Bronchial epithelial cell (primary cell): ENCODE measurements at places on chromosomes 1 and 21.
A peak's percentile ranks its signal among the peaks of the same experiment; 100 is the strongest.

DNA sequence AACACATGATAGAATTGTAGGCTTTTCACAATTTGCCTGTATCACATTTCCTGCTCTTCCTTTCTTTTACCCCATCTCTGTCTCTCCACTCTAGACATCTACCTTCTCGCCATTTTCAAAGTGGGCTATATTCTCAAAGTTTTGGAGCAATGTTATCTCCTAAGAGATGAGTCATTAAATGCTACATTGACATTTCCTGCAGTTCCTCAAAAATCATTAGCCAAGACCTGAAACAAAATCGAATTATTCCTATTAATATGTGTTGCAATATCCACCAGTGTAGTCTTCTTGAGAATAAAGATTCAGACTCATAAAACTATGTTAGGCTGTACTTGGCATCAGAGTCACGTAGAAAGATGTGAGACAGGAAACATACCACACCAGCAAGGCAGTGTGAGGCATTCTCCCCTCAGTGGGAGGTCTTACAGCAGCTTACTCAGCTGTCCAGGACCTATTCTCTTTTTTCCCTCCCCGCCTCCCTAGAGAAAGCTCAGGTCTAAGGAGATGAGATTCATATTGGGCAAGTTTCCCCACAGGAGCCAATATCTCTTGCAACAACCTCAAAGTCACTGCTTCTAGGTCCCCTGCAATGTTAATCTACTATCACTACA, 38.8 kb downstream of the FRRS1 start:
- no peak for DNase-seq

GRCh38 chr1:51157395-51157794, 55.4 kb downstream of the C1orf185 start:
- no peak for DNase-seq

DNA sequence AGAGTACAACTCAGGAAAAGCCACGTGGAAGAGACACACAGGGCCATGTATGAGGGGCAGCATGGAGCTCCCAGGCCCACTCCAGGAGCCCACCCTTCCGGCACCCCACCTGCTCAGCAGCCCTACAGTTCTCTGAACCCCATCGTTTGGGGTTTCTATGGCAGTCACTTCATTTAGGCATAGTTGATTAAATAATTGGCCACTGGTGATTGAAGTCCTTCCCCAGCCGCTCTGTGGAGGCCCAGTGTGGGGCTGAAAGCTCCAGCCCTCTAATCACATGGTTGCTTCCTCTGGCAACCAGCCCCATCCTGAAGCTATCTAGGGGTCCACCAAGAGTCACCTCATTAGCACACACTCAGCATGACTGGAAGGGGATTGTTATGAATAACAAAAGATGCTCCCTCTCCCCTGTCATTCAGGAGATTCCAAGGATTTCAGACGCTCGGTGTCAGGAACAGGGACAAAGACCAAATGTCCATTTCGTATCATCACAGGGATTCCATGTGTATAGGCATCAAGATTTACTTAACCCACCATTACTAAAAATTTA, 12.2 kb upstream of the S100A7A start:
- no peak for DNase-seq

- DNase-seq: no peak
Measured at GRCh38 chr1:198912046-198912445, 273.2 kb downstream of the PTPRC start.

DNA sequence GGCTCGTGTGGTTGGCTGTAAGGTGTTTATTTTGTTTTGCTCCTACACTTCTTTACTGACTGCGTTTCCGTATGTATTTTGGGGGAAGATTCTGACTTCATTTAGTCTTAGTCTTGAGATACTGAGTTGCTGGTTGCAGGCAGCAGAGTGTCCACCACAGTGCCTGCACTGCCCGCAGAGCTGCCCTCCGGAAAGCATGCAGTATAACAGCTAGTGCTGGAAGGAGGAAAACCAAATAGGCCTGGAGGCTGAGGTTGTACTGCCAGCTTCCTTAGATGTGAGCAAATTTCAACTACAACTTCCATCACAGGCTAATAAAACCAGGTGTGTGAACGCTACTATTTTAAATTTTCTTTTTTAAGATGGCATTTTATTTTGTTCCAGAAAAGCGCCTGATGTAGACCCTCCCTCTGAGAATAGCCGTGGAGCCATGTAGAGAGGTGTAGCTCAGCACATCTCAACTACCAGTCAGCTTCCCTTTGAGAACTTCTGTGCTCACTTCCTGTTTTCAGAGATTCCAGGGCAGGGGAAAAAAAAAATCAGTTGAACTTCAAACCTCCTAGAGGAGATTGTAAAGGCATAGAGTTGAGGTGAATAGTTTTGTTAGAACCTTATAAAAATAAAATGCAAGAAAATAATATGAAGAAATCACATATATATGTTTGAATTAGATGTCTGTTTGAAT, 17.6 kb downstream of the LMO4 start:
- no peak for DNase-seq

DNA sequence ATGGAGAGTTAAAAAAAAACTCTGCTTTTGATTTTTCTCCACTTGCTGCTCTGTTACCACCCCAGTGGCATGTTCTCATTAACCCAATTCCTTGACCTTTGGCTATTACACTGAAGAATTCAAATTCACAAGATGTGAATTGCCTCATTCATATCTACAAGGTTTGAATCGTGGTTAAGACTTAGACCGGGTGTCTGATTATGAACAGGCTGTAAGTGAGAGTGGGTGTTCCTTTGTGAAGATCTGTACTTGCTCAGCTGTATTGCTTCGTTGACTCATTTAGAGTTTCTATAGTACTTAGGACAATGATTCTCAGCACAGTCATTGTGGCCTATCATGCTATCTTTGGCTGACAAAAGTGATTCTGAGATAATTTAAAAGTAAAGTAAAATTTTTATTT, 36.4 kb downstream of the DNM3 start:
- DNase-seq: peak; percentile 79

DNA sequence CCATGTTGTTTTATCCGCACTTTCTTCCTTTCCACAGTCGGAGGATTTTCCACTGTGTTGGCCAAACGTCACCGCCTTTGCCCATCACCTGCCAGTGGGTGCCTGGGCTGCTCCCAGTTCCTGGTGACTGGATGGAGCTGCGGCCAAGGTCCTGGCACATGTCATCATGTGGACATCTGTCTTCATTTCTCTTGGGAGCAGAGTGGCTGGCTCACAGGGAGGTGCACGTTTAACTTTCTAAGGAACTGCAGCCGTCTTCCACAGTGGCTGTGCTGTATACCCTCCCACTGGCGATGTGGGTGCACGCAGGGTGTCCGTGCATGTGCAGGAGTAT, 19.5 kb upstream of the RNF223 start:
- no peak for DNase-seq

- DNase-seq: no peak
Measured at GRCh38 chr1:47781171-47781959, 215.8 kb downstream of the TRABD2B start.

DNA sequence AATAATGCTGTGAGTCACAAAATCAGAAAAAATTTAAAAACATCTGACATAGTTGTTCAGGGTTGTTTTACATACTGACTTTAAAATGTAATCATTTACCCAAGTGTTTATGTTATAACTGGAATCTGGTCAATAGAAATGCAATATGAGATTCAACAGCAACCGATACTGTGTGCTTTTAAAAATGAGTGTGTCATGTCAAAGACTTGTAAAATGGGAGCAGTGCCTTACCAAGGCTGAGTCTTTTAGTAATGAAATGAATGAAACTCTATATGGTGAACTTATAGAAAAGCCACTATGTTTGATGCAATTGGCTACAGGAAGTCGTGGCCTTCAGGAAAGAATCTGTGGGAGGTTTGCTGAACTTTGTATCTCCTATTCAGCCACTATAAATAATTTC, 570.2 kb downstream of the DPYD start:
- DNase-seq: no peak

- no peak for DNase-seq
Measured at GRCh38 chr1:242430956-242431355, 93.5 kb downstream of the PLD5 start.

GRCh38 chr1:201424146-201424545, 2.6 kb upstream of the TNNI1 start:
- DNase-seq: no peak

- DNase-seq: no peak
Measured at GRCh38 chr1:158107916-158108315, 72.8 kb upstream of the CD1D start.

GRCh38 chr1:77424236-77424635, 142.4 kb downstream of the AK5 start:
- DNase-seq: peak; percentile 58

DNA sequence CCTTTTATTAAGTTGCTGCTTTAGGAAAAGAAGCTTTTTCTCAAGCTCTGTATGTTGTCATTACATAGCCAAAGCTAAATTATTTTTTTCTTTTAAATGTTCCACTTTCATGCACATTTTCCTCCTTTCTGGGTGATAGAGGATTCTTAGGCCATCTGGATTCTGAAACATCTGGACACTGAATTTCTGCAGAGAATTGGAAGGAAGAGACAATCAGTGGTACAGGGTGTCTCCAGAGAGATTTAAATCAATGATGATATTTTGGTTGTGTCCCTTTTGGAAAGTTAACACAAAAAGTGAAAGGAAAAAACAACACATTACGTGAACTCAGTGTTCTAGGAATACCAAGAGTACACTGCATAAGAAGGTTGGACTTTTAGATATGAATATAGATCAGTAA, 211.4 kb upstream of the PKN2 start:
- no peak for DNase-seq

DNA sequence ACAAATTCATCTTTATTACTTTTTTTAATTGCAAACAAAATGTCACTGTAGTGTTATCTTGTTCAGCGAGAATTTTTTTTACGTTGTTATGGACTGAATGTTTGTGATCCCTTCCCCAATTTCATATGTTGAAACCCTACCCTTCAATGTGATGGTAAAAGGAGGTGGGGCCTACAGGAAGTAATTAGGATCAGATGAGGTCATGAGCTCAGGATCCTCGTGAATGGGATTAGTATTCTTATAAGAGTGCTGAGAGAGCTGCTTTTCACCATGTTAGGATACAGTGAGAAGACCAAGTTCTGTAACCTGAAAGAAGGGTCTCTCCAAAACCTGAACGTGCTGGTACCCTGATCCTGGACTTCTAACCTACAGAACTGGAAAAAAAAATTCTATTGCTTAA, 646.0 kb upstream of the TMPRSS15 start:
- no peak for DNase-seq

- DNase-seq: no peak
Measured at GRCh38 chr1:111615870-111616715, 3.5 kb upstream of the RAP1A start.

DNA sequence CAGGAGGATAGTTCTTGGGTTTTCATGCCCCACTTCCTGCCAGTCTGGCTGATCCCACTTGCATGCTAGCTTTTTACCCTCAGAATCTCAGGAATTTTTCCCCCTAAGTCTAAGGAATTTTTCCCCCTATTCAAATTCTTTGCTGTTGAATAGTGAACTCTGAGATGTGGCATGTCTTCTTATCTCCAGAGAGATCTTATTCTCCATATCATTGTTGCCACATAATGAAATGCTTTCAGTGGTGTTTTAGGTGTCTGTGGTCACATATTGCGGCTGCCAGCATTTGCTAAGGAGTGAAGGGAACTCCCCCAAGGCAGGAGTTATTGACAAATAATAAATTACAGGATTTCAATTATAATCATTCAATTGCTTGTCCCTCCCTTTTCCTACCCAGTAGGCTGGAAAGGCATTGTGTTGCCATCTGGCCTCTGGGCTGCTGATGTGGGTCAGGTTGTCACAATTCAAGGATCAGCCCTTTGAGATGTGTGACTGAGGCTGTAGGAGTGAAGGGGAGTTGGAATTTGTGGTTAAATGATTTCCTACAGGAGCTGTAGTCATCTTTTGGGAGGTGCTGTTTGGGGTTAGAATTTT, 3.9 kb upstream of the FLG start:
- DNase-seq: no peak

DNA sequence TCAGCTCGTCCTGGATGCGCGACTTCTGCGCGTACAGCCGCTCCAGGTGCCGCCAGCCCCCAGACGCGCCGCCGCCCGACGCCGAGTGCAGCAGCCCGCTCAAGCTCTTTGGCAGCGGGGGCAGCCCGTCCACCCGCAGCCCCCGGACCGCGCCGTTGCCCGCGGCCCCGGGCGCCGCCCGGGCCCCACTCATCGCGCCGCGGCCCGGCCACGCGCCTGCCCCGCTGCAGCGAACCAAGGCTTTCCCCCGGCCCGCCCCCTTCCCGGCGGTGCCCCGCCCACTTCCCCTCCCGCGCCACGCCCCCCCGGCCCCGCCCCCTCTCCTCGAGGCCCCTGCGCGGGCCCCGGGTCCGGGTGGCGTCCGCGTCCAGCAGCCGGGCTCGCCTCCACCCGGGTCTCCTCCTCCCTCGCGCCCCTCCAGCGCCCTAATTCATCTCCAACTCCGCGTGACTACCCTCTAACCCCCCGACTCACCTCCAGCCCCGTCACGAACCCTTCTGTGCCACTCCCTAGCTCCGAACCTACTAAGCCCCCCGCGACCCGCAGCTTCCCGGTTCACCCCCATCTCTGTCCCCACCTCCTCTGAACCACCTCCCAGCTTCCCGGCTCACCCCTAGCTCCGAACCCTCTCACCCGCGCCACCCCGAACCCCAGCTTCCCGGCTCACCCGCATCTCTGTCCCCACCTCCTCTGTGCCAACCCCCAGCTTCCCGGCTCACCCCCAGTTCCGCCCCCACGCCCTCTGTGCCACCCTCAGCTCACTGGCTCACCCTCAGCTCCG, at the start of gene FAM89A:
TSS of gene FAM89A (minus strand) at position 236 of the 781 bp plus-strand sequence. CDS start at position 193, 43 bp downstream.
- DNase-seq: no peak

GRCh38 chr1:20587661-20588053, 1.2 kb upstream of the CDA start:
- peak; percentile 41 for DNase-seq

DNA sequence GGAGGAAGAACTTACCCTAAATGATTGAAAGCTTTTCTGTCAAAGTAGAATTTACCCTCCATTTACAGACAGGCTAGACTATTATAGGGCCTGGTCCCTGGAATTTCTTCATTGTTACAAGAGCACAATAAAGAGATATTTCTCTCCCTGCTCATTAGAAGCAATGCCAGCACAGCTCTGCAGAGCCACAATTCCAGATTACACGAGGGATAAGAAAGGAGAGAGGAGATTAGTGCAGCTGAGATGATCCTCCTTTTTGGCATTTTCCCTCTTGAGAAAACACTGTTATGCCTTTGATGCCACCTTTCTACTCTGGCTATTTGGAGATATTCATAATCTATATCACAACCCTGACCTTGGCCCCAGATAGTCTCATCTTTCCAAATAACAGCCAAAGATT, 1119.5 kb upstream of the TMPRSS15 start:
- DNase-seq: no peak
